Activated naive CD8-positive, alpha-beta T cell treated with anti-CD3 and anti-CD28 coated beads, Interleukin-2, amount 50 U/mL, for 16 hours (primary cell): ENCODE measurements at places on chromosomes 13 and 19.

DNA sequence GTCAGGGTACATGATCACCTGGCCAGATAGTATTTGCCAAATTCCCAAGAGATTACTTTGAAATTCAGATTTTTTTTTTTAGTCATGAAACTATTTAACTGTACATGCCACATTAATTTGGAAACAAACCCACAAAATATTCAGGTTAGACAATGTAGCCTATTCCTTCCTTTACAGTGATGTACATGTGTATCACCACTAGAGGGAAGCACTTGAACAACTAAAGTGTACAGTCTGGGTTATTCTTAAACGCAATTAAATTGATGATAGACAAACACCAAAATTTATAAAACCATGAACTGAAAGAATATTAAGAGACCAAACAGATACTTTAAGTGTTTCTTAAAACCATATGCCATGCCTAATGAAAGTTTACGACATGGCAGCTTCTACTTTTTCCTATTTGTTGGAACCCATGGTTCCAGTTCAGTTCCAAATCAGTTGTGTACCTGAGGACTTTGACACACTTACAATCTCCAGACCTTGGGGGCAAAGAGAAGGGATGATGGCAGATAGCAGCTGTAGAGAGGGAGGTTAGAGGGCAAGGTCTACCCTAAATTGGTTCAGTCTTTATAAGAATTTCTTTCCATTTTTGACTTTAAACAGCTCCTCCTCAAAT lies 52.8 kb downstream of the TNFSF13B start:
- no peak for DNase-seq

DNA sequence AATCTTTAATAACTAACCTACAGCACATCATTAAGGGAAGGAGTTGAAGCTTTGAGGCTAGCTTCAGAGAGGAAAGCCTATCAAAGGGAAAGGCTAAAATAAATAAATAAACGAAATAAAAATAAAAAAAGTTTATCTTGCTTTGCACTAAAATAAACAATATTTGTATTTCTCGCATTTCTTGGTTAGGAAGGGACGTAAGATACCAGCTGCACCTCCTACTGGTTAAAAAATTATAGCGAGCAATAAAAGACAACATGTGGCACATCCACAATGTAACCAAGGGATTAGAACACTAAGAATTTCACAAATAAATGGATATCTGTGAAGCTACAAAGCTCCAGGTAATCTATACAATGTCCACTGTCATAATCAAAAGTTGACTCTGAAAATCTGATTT lies 194.5 kb downstream of the DACH1 start:
- DNase-seq, result no peak

DNA sequence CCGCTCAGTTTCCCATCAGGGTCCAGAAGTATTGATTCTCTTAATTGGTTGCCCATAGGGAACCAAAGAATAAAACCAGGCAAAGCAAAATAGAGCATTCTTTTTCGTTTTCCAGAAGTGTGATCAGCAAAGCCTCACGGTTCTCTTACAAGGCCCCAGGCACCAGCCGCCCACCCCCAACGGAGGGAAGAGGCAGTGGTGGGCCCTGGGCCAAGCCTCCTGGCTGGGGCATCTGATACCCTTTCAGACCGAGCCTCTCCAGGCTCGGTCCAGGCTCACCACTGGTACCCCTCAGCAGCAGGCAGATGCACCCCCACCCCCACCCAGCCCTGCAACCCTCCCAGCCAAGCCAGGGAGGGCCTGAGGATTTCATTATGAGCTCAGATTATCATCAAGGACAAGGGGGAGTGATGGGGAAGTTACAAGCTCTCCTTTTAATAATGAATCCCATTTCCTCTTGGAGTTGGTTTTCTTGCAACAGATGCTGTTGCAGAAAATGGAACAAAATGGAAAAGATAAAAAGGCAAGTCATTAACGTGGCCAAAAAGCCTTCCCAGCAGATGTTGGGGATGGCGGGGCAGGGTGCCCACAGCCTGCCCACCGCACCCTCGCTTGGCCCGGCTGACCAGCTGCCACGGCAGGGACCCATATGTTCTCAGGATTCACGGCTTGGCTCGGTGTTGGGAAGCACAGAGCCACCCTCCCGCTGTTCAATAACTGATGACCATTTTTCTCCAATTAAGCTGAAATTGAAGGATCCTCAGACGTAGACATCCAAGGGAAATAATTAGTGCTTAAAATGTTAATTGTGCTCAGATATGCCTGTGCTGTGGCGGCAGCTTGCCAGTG lies 45.9 kb upstream of the KCTD15 start:
- no peak for DNase-seq

- no peak for DNase-seq
Observed at GRCh38 chr13:21361706-21362105, 97.4 kb downstream of the ZDHHC20 start.

- no peak for DNase-seq
Observed at GRCh38 chr13:50001287-50001686, 4.4 kb downstream of the TRIM13 start.

DNA sequence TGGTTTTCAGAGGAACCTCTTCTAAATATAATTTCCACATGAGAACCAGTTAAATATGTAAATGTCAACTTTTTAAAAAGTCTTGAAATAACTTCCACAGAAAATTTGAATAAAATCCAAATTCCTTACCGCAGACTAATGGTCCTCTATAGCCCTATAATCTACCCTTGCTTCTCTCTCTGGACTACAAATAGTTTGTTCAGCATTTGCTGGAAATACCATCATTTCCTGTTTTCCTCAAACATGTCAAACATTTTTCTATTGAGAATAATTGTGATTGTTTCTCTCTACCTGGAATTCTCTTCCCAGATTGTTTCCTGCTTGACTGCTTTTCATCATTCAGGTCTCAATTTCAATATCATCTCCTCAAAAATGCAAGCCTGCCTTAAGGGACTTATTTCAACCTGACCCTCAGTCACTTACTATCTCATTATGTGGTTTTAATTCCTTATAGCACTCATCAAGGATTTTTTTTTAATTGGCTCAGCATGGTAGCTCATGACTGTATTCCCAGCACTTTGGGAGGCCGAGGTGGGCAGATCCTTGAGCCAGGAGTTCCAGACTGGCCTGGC lies 898.9 kb upstream of the MIR17HG start:
- DNase-seq, result no peak

DNA sequence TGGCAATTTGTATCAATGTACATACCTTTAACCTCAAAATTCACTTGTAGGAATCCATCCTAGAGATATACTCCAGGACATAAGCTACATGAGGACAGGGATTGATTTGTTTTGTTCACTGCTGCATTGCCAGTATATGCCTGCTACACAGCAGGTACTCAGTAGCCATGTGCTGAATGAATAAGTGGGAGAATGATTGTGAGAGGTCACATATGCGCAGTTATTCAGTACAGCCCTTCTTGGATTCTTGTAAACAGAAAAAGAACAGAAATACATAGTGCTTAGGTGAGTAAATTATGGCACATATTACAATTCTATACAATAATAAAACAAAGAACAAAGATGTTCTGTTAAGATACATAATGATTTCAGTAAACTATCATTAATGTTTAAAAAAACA lies 133.3 kb downstream of the RNF17 start:
- no peak for DNase-seq

GRCh38 chr13:26022538-26023292 lies 29.1 kb downstream of the SHISA2 start:
- DNase-seq, result no peak

GRCh38 chr19:21584537-21584936 lies 79.1 kb downstream of the ZNF429 start:
- DNase-seq, result no peak

DNA sequence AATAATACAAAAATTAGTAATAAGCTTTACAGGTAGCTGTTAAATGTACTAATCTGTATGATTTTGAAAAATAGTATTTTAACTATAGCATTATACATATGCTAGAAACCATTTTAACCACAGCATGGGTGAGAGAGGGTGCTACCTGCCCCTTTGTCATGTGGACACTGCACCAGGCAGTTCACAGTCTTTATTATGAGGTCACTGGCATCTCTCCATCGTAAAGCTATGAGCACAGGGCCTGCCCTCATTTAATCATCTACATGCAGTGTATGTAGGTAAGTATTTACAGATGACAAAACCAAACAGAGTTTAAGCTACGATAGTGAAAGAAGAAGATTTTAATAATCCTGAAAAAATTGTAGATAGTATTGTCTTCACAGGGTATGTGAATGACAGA lies 21.7 kb downstream of the EDNRB start:
- no peak for DNase-seq

DNA sequence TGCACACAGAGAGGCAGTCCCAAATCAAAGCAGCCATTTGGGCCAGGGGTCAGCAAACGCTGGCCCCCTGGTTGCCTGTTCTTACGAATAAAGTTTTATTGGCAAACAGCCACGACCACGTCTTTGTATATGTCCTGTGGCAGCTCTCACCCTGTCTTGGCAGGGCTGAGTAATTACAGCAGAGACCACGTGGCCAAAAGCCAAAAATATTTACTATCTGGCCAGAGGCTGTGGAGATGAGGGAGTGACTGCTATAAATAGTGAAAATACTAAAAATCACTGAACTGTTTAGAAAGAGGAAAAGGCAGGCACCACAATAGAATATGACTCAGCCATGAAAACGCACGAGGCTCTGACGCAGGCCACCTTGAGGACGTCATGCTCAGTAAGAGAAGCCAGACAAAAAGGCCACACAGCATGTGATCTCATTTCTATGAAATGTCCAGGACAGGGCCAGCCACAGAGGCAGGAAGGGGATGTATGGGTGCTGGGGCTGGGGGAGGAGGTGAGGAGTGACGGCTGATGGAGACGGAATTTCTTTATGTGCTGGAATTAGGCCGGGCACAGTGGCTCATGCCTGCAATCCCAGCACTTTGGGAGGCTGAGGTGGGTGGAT lies 29.4 kb downstream of the SMIM24 start:
- DNase-seq, result no peak

- no peak for DNase-seq
Observed at GRCh38 chr19:39796000-39796498, 17.4 kb downstream of the LEUTX start.

- no peak for DNase-seq
Observed at GRCh38 chr13:46405457-46405856, 18.4 kb upstream of the RUBCNL start.

GRCh38 chr13:46154136-46154801 lies 27.7 kb downstream of the LCP1 start:
- no peak for DNase-seq

GRCh38 chr13:20239748-20240147 lies 7.6 kb upstream of the GJB6 start:
- no peak for DNase-seq

- DNase-seq, result no peak
Observed at GRCh38 chr19:35219008-35219407, 9.5 kb downstream of the FAM187B start.

DNA sequence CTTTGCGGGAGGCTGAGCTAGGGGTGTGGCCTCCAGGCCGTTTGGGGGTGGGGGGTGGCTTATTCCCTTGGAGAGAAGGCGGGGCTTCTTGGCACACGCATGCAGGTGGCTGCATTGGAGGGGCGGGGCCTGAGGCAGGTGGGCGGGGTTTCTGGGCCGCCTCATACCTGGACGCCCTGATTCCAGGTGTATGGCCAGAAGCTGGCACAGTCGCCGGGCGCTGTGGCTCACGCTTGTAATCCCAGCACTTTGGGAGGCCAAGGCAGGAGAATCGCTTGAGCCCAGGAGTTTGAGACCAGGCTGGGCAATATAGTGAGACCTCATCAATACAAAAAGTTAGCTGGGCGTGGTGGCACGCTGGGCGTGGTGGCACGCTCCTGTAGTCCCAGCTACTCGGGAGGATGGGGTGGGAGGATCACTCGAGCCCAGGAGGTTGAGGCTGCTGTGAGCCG lies 7.8 kb downstream of the ABCA7 start:
- DNase-seq, result no peak

DNA sequence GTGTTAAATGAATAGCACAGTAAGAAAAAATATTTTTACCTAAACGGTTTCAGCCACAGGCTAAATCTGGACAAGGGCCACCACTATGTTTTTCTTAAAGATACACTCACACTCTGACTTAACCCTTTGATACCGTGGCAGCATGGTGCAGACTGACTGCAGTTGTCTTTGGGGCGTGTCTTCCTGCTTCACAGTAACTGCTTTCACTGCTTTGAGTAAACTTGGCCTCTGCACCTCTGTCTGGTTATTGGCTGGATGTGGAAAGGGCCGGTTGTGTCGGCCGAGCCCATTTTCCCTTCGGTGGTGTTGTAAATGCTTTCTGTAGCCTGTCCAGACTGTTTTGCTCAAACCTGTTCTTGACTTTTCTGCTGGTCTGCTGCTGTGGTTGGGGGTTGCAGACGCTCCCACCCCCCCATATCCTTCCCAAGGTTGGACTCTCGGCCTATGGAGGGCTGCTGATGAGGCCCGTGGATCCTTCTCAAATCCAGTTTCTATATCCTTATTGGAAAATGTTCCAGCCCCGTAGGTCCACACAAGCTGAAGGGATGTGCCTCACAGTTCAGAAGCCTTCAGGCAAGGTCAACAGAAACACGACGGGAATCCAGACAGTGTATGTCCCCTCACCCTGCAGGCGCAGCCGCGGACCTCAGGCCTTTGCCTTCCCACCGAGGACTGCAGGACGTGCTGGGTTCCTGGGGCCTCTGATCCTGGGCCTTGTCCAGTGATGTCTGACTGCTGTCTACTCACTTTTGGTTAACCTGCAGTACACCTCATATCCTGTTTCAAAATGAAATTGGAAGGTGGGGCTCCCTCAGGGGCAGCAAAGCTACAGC lies 90.2 kb upstream of the RNF113B start:
- DNase-seq, result no peak

- DNase-seq, result no peak
Observed at GRCh38 chr13:72390909-72391308, 336.5 kb downstream of the MZT1 start.

GRCh38 chr13:108342369-108343289 lies 73.1 kb downstream of the TNFSF13B start:
- no peak for DNase-seq

DNA sequence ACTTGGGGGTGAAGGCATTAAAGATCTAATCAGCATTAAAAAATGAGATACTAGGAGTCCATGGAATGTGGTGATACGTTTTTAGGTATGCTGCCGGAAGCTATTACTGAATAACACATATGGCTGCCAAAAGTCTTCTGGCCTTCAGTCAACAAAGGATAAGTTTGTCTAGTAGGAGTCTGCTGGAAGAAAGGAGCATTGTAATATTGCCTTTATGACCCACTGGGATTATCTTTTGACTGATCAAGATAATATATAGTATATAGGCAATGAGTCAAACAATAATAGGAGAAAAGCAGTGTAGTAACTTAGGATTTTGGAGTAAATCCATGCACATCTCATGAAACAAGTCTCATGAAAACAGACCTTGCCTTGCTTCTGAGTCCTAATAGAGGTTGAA lies 295.4 kb downstream of the SLITRK6 start:
- DNase-seq, result no peak

GRCh38 chr13:31038834-31039552 lies 106.5 kb downstream of the TEX26 start:
- no peak for DNase-seq

DNA sequence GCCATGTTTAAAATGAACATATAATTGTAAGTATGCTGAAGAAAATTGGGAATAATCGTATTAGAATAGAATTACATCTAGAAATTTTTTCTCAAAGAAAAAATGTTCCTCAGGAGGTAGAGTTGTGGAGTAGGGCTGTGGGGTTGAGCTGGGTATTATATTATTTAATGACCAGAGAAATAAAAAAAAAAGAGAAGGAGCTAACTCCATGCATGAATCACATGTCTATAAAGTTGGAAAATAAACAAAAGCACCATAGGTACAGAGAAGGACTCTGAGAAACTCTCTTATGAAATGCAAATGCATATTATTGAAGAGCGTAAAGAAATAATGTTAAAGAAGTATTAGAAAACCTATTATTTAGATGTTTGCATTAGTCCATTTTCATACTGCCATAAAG lies 405.5 kb downstream of the EFNB2 start:
- DNase-seq, result no peak

- DNase-seq, result no peak
Observed at GRCh38 chr13:41670873-41671443, 213.6 kb downstream of the RGCC start.
